ENCODE measurements at places on chromosomes 6 and 20.

DNA sequence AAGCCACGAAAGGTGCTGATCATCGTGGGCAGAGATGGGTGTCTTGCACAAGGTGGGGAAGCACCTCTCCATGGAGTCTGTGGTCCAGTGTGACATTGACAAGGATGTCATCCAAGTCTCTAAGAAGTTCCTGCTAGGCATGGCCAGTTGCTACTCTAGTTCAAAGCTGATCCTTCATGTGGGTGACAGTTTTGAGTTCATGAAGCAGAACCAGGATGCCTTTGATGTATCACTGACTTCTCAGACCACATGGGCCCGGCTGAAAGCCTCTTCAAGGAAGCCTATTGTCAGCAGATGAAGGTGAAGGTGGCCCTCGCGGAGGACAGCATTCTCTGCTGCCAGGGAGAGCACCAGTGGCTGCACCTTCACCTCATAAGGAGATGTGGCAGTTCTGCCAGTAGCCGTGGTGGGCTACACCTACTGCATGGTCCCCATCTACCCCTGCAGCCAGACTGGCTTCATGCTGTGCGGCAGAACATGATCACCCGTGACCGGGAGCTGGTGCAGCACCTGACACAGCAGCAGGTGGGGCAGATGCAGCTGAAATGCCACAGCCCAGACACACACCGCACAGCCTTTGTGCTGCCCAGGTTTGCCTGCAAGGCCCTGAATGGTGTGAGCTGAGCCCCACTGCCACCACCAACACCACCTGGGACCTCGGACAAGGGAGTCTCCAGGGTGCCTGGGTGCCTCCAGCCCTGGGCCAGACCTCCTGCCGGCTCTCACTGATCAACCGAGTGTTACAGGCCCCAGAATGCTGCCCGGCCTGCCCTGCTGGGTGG, 75.0 kb upstream of the SULF2 start:
- no peak for DNase-seq

GRCh38 chr6:122008101-122008999, 391.1 kb upstream of the HSF2 start:
- no peak for DNase-seq

DNA sequence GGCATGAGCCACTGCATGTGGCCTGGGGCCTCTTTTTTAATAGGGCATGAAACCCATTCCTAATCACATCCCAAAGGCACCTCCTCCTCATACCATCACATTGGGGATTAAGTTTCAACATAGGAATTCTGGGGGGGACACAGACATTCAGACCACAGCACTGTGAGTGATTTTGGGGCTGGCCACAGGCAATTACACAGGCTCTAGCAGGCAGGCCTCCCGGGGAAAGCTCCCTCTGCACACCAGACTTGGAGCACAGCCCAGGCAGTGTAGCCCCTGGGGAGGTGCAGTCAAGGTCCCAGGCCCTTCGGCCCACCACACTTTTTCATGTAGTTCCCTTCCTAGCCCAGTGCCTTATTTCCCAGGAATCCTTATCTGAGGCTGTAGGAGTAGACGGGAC, 5.5 kb downstream of the SFT2D1 start:
- no peak for DNase-seq

DNA sequence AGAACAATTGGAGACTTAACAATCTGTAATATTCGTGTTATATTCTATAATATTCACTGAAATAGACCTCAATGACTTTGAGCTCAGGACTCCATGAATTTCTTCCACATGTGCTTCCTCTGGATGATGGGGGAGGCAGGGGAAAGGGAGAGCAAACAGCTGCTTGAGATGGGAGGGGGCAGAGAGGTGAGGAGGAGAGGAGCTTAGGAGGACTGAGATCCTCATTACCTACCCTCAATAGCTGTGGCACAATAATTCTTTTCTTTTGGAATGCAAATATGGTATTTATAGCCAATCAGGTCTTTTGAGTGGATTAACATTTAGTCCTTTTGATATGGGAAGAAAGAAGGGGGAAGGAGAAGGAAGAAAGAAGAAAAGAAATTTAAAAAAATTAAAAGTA, 64.1 kb upstream of the ZNF217 start:
- DNase-seq: no peak

All from pulmonary artery endothelial cell (primary cell).